ENCODE measurements at places on chromosomes 1 and 21. TPM values are rescaled to one million over a fixed set of nuclear protein-coding genes. Genes with fewer than 3 reads are reported as not detected.
A peak's percentile ranks its signal among the peaks of the same experiment; 100 is the strongest.

Gene ZYG11A
- total RNA-seq, result 0.74 TPM

GRCh38 chr21:29818383-29818921 is 121.3 kb downstream of the GRIK1 start:
- no peaks in the 10 kb centered on the region for H3K36me3 ChIP-seq
- no peak overlapping the region for H3K27ac ChIP-seq
- DNase-seq, result no peak
- no peak overlapping the region for H3K4me3 ChIP-seq
- H3K4me1 ChIP-seq, result no peaks in the 10 kb centered on the region

Gene CD1E
- not detected for total RNA-seq

GRCh38 chr21:46229133-46229922 is 754 bp upstream of the LSS start:
- H3K36me3 ChIP-seq, result no peaks in the 10 kb centered on the region
- H3K4me3 ChIP-seq, result peak overlapping the region; percentile 73
- DNase-seq, result no peak
- peak overlapping the region; percentile 73 for H3K27ac ChIP-seq
- no peaks in the 10 kb centered on the region for H3K27me3 ChIP-seq

DNA sequence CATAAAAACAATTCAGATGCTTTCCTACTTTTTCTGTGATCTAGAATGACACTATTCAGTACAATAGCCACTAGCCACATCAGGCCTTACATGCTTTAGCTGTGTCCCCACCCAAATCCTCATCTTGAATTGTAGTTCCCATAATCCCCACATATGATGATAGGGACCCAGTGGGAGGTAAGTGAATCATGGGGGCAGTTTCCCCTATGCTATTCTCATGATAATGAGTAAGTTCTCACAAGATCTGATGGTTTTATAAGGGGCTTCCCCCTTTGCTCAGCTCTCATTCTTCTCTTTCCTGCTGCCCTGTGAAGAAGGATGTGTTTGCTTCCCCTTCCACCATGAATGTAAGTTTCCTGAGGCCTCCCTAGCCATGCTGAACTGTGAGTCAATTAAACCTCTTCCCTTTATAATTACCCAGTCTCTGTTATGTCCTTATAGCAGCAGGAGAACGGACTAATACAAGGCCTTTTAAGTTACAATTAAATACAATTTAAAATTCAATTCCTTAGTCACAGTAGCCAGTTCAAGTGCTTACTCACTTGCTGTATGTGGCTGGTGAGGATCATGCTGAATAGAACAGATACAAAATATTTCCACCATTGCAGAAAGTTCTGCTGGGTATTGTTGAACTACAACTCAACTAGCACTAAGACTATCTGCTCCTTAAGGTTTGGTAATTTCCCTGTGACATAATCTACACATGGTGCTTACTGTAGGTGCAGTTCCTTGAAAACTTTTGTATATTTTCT is 106.7 kb downstream of the SCMH1 start:
- no peak overlapping the region for H3K4me3 ChIP-seq
- H3K27me3 ChIP-seq, result no peaks in the 10 kb centered on the region
- H3K36me3 ChIP-seq, result 0 out of 2 replicates have a peak, but pooled peaks cover 1% of the 10 kb centered on the region
- no peak for DNase-seq

GRCh38 chr1:16014509-16015482 is 3.0 kb downstream of the HSPB7 start:
- H3K27ac ChIP-seq, result no peak overlapping the region
- no peaks in the 10 kb centered on the region for H3K36me3 ChIP-seq
- no peak for DNase-seq
- peaks cover 33% of the 10 kb centered on the region for H3K4me1 ChIP-seq
- H3K4me3 ChIP-seq, result no peak overlapping the region
- no peaks in the 10 kb centered on the region for H3K27me3 ChIP-seq

Gene FCGR2B
- 99.4 TPM for total RNA-seq

Gene CSDE1
- 404 TPM for total RNA-seq

DNA sequence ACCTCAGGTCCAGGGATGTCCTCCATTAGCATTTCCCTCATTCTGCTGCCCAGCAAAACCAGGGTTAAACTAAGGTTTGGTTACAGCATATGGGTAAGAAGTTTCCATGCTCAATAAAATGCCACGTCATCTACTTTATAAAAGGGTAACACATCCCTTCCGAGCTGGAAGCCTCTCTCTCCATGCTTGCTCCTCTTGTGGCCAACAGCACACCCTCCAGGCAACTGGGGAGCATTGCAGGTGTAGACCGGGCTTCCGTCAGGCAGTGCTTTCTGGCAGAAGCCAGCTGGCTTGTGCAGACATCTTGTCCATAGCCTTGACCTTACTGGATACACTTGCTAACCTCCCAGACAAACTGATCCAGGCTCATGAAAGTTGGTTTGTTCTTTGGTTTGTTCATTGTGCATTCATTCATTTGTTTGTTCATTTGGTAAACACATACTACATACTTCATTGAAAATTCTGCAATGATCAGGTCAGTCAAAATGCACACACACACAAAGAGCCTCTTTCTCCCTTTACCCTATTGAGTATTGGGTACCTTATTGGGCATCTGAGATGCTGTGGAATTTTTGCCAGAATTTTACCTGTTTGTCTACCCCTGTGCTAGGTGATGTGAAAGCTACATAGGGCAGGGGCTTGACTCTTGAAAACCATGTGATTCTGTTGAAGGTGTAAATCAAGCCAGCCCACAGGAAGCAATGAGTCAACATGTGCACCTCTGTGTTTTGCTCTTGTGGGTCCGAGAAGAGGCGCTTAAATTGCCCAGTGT is 422.8 kb downstream of the CAMTA1 start:
- H3K36me3 ChIP-seq, result no peaks in the 10 kb centered on the region
- H3K4me3 ChIP-seq, result no peak overlapping the region

- H3K27ac ChIP-seq, result no peak overlapping the region
- H3K27me3 ChIP-seq, result no peaks in the 10 kb centered on the region
- DNase-seq, result peak; percentile 9
- H3K36me3 ChIP-seq, result no peaks in the 10 kb centered on the region
Observed at GRCh38 chr1:76901158-76901767, 34.0 kb downstream of the ST6GALNAC5 start.

All from GM12878 (cell line).